ENCODE measurements at places on chromosomes 5 and 9.

DNA sequence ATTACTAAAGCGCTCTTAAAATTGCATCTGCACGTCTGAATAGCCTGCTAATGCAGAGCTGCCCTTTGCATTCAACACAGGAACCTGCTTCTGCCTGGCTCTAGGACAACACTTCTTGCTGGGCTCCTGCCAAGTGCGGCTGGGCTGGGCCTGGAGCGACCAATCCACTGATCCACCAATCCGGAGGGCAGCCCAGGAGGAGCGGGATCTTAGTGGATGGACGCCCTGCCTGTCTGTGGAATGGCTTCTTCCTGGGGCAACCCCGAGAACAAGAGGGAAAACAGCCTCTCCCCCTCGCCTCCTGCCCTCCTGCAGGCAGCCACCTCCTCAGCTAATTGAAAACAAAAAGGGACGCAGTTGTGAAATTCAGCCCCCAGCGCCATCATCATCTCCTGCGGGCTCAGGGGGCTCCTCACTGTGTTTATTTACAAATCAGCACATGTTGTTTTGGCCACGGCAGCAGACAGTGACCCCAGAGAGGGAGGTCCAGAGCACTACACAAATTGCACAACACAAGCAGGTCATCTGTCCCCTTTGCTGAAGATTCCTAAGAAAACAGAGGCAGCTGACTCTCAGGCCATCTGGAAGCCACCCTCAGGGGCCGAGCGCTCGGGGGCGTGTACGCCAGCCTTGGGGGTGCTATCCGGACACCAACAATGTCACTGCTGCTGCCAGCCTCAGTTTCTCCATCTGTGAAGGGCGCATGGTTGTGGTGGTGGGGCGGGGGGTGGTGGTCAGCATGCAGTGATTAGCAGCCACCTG lies 57.3 kb downstream of the GADD45G start:
- DNase-seq = peak; percentile 97

GRCh38 chr9:135305546-135306180 lies 173.9 kb upstream of the PPP1R26 start:
- no peak for DNase-seq

DNA sequence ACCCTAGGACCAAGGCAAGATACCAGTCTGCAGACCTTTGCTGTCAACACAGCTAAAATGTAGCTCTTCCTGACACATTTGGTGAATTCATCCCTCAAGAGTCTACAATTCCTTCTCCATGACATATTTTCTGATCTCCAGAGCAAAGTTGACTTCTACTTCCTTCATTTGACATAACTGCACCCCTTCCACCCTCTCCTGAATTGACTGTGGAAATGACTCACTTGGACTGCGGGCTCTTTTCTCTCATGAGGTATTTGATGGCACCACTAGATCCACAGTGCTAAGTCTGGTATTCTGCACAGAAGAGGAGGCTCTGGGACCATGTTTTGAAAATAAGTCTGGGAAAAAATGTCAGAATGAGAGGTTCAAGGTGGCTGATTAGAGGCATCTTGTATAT lies 338.4 kb upstream of the TRPC7 start:
- DNase-seq = no peak

GRCh38 chr9:4983601-4984165 lies 1.4 kb upstream of the JAK2 start:
- no peak for DNase-seq

DNA sequence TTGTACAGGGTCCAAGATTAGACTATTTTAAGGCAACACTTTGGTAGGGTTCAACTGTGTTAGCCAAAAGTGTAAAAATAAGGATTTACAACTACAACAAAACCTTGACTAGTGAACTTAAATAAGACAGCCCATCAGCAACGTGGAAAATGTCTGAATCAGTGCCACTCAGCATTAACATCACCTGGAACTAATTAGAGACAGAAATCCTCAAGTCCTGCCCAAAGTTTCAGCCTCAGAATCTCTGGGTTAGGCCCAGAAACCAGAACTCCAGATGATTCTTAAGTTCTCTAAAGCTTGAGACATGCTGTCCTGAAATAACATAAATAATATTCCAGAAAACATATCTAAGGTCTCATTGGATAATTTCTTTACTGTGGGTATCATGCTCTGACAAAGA lies 118.6 kb downstream of the SEMA6A start:
- no peak for DNase-seq

GRCh38 chr5:72597456-72597948 lies 90.3 kb upstream of the ZNF366 start:
- DNase-seq = no peak

GRCh38 chr9:6978591-6978990 lies 220.8 kb downstream of the KDM4C start:
- DNase-seq = no peak

DNA sequence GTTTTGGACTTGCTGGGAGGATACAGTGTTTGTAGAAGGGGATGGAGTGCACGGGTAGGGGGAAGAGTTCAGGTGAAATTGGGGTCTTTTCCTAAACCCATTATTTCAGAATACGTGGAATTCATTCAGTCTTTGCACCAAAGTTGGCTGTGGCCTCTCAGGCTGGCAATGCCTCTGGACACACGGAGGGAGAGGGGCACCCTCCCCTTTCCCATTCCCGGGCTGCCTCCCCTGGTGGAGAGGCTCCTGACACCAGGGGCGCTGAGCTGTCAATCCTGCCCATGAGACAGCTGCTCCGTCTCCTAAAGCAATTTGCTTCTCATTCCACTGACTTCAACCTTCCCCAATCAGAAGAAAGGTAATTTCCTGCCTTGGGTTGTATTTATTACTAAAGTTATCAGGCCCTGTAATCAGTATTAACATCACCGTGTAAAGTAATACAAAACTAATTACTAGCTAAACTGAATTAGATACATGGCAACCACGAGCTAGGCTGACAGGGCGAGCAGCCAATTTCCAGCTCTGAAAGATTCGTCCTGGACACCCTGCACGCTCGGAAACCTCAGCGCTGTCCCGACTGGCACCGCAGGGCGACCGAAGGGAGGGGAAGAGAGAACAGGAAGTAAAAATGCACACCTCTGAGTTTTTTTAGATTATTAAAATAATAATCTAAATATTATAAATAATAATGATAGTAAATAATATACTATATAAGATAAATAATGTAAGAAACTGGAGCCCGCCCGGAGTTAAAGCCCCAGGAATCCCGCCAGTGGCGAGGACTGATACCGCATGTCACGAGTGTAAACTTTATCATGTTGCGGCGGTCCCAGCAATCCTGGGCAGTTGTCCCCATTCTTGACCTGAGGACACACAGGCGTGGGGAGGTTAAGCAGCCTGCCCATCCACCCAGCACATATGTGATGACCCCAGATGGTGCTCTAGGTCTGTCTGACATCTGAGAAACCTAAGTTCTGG lies 6.9 kb upstream of the OLFM1 start:
- DNase-seq = peak; percentile 8

DNA sequence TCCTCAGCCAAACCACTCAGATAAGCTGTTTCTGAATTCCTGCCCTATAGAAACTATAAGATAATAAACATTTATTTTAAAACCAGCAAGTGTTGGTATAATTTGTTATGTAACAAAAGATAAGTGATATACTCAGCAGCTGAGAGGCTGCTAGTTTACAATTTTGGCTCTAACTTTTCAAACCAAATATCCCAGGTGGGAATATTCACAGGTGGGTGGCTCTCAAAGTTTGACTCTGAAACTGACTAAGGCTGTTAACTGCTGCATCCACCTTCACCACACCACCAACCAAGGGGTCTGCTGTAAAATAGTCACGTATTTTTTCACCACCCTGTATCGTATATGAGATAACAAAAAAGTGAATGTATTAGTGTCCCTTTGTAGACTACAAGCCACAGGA lies 9.7 kb upstream of the ZNF366 start:
- no peak for DNase-seq

- DNase-seq = no peak
Measured at GRCh38 chr9:2872931-2873323, 29.0 kb upstream of the PUM3 start.

DNA sequence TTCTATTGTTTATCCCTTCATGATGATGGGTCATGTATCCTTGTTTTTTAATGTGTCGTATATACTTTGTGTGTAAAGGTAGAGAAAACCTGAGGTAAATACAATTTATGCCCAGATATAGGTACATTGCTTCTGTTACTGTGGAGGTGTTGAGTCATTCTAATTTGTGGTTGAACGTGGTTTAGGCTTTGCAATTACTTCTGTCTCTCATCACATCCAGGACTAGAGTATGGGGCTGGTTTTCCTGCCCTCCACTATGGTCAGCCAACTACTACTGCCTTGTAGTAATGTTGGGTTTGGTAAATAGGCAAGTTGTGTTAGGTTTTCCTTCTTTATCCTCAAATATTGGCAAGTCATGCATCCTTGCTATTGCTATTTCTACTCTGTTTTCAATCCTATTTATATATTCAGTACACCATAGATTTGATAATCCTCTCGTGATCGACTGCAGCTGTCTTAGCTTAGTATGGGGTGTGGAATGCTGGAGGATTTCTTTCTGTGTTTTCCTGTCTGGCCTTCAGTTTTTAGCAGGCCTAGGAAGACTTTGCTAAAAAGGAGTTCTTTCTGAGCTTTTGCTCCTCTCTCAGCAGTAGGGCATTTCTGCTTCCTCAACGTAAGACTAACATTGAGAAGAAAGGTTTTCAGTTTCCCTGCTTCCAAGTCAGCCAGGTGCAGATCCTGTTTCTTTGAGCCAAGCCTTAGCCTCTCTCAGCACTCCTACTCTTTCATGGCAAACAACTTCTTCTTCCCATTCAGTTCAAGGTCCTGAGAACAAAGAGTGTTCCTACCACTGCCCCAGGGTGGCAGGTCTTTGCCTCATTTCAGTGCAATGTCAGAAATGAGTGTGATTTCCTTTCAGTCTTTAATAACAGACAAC lies 844.4 kb upstream of the CDH18 start:
- no peak for DNase-seq

DNA sequence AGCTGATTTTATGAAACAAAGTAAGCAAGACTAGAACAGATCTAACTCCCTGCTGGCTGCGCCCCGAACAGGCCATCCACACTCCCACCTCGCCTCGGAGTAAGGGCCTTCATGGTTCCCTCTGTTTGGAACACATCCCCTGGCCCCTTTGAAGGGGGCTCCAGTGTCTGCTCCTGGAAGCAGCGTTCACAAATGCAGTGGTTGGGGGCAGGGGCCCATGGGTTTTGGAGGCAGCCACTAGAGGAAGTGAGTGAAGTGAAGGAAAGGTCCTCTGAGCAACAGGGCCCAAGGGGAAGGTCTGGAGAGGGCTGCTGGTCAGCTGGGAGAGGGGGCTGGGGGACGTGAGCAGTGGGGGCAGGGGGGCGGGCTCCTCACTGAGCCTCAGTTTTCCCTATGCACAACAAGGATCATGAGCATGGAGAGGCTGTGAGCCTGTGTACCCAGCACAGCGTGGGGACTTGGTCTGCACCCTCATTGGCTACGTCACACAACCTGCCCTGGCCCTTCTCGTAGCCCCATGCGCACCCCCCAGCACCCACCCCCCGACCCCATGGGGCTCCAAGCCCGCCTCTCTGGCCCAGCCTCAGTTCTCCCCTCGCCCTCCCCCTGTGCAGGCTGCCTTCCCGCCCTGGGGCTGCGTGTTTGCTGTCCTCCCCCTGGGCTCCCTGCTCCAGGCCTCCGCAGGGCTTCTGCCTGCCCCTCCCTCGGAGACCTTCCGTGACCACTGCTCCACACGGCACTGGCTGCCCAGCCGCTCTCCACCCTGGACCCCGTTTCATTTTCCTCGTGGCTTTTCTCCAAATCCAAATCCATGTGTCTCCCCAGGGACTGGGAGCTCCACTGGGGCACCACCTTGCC lies 39.5 kb downstream of the RASGEF1C start:
- DNase-seq = no peak

DNA sequence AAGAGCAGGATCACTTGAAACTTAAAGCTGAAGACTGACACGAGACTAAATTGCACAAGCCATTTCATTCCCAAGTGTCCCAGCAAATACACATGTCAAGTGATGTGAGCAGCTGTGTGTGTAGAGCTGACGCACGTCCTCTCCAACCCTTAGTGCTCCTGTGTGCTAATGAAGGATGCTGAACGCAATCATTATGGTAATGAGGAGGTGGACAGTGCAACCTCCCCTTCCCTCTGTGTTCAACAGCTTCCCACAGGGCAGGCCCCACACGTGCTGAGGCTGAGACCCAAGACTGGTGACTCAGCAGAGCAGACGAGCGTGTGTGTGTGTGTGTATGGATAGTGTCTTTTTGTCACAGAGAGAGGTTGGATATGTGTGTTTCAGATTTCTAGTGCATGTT lies 702.1 kb downstream of the SEMA5A start:
- no peak for DNase-seq

- no peak for DNase-seq
Measured at GRCh38 chr5:43303242-43303641, 10.0 kb downstream of the HMGCS1 start.

- no peak for DNase-seq
Measured at GRCh38 chr9:27990524-27990923, 417.2 kb upstream of the C9orf72 start.

DNA sequence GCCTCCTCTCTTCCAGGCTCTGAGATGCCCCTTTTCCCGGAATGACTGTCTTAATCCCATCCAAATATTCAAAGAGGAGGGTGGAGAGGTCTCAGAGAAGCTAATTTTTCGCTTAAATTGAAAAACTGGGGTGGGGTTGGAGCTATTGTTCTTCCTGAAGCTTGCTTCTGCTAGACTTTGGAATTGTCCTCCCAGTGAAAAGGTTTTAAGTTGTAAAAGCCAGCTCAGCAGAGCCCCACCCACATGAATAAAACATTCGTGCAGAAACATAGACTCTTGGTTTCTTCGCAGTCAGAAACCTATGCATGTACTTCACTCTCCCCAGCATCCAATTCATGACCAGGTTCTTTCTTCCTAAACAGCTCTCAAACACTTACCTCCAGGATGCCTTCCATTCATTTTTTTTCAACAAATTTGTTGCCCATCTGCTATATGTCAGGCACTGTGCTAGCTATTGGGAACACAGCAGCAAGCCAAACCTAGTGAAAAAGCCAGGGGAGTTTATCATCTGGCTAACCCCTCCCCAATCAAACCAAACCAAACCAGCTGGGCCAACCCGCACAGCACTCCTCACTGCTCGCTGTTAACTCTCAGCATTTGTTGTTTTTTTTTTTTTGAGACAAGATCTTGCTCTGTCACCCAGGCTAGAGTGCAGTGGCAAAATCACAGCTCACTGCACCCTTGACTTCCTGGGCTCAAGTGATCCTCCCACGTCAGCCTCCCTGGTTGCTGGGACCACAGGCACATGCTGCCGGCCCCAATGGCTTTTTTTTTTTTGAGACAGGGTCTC lies 37.9 kb upstream of the OCLN start:
- no peak for DNase-seq

All from Peyer's patch (tissue), 4 donors.